SJSA1 (cell line): ENCODE measurements at places on chromosomes 2 and 18. TPM values are rescaled to one million over a fixed set of nuclear protein-coding genes. Genes with fewer than 3 reads are reported as not detected.

The MROH2A gene
- not detected in 2 replicates for total RNA-seq

The TUBA3E gene
- total RNA-seq = not detected in 2 replicates

GRCh38 chr2:33069894-33070651 lies 123.3 kb downstream of the LTBP1 start:
- DNase-seq = peak; percentile 94

GRCh38 chr2:85199698-85200097 lies 66.5 kb downstream of the TCF7L1 start:
- no peak for DNase-seq

DNA sequence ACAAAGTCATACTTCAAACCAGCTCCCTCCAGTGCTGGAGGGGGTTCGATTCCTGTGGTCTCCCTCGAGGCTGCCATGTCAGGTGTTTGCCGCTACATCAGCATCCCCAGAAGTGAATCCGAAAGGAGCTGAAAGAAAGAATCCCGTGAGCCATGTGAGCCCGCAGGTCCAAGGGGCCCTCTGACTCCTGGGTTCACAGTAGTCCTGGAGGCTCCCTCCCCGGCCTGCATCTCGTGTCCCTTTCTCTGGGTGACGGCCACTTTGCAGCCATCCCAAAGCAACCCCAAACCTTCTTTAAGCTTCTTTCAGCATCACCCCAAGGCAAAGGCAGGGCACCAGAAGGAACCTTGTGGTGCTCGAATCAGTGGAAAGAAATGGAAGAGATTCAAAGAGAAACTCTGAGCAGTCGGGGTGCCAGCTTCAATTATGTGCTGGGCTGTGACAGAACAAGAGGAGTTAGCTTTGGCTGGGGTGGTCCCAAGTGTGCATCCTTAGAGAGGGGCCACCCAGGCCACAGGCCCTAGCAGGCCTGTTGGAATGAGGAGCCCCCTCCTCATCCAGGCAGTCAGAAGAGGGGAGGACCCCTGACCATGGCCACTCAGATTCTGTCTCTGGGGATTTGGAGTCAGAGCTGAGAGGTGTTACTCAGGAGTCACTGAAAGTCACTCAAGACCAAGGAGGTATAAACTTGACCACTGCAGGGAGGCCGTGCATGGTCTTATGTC lies 59.7 kb downstream of the CIB4 start:
- DNase-seq = no peak

DNA sequence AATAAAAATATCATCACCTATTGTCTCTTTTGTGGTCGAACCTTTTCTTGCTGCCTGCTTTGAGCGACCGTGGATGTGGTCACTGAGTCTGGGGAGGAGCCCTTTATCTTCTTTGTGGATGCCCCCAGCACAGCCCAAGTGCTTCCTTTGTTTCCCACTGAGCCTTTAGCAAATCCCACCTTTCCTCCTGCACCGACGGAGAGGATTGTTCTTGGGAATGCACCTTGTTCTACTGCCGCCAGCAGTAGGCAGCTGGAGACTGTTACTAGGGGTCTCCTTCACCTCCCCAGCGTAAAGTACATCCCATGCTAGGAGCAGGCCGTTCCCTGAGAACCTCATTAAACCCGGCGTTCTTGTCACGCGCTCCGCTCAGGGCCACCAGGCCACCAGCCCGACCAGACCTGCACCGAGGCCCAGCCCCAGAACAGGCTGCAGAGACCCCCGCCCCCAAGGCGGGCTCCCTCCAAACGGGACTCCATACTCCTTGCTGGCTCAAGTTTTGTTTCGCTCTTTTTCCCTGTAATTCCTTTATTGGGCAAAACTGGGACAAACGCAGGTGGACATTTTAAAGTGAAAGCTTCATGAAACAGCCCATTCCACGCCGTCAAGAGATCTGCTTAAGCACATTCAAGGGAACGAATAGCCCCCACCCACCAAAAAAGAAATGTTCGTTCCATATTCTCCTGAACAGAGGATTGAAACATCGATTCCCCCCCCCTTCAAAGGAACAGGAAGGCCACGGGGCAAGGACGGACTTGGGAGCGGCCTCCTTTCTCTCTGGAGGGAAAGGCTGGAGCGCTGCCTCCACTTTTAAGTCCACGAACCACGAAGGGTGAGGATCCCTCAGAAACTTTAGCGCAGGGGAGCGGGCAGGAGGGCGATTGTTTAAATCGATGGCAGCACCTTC lies 1.1 kb upstream of the MAT2A start:
- peak; percentile 56 for DNase-seq

DNA sequence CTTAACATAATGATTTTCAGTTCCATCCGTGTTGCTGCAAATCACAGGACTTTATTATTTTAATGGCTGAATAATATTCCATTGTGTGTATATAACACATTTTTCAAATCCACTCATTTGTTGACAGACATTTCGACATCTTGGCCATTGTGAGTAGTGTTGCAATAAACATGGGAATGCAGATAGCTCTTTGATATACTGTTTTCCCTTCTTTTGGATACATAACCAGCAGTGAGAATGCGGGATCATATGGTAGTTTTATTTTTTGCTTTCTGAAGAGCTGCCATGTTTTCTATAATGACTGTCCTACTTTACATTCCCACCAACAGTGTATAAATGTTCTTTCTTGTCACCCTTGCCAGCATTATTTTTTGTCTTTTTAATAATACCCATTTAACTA lies 420.3 kb upstream of the CHAC2 start:
- DNase-seq = no peak

GRCh38 chr2:112646791-112647689 lies 1.3 kb downstream of the SLC20A1 start:
- DNase-seq = peak; percentile 40

The GAL3ST2 gene
- not detected in 2 replicates for total RNA-seq

The PROKR1 gene
- total RNA-seq = 0.03 TPM in 1 of 2 replicates, not detected in the other

- no peak for DNase-seq
Measured at GRCh38 chr18:68965817-68966216, 167.9 kb downstream of the CCDC102B start.

- no peak for DNase-seq
Measured at GRCh38 chr2:78476619-78477229, 548.8 kb upstream of the REG3G start.

GRCh38 chr2:18623782-18624181 lies 34.4 kb upstream of the NT5C1B start:
- no peak for DNase-seq

- DNase-seq = no peak
Measured at GRCh38 chr2:197890168-197890567, 85.8 kb downstream of the PLCL1 start.

DNA sequence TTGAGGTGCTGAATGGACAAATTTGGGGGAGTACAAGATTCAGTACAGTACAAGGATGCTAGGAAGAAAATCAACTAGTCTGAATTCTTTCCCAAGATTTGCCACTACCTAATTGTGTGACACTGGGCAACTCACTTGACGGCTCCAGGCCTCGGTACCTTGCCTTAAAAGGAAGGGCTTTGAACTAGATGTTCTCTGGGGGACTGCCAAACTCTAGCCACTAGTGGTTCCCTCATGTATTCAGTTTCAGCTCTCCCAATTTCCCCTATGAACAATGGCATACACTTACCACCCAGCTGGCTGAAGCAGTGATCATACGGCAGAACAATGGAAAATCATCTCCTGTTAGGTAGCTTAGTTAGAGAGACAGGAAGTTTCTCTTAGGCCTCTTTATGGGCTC lies 73.4 kb downstream of the VWC2L start:
- DNase-seq = peak; percentile 9

GRCh38 chr2:101782427-101782792 lies 84.9 kb downstream of the MAP4K4 start:
- DNase-seq = no peak

GRCh38 chr2:181124497-181124896 lies 144.1 kb downstream of the UBE2E3 start:
- DNase-seq = no peak

- peak; percentile 82 for DNase-seq
Measured at GRCh38 chr2:200944467-200945394, 18.7 kb downstream of the ORC2 start.

DNA sequence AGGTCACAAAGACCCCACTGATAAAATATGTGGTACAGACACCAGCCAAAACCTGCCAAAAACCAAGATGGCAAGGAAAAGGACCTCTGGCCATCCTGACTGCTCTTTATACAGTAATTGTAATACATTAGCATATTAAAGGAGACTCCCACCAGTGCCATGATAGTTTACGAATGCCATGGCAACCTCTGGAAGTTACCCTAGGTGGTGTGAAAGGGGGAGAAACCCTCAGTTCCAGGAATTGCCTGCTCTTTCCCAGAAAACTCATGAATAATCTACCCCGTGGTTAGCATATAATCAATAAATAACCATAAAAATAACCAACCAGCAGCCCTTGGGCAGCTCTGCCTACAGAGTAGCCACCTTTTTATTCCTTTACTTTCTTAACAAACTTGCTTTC lies 129.8 kb upstream of the EPB41L3 start:
- no peak for DNase-seq

The IL36G gene
- not detected in 2 replicates for total RNA-seq

The PDCD1 gene
- total RNA-seq = not detected in 2 replicates

DNA sequence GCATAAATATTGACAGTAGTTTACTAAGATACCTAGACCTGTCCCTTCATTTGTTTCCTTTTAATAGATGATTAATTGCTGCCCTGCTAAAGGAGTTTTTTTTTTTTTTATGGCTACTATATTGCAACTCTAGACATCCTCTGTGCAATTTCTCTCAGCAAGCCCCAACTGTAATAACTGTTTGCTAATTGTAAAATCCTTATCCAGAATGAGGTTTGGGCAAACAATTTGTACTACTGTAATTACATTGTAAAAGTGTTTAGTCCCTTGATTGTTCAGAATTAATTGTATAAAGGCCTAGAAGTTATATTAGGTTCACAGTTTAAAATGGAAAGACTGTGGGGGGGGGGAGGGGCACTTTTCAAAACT lies 3.7 kb upstream of the MEIS1 start:
- DNase-seq = no peak

DNA sequence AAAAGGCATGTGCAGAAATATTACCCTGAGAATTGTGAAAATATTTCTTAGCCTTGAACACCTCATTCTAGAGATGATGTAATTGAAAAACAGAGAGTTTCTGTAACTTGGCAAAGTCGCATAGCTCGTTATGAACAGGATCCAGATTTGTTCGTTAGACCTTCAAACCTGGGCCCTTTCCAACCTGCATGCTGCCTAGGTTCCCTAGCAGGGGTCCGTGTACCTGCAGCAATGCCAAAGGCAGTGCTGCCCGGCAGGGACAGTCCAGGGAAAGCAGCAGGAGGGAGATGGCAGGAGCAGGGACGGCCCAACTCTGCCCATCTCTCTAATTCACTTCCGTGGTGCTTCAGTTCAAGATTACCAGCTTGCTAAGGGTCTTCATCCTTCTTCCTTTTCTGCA lies 12.0 kb downstream of the PIEZO2 start:
- no peak for DNase-seq

The C2orf74 gene
- 21.1 and 37.5 TPM in 2 replicates for total RNA-seq

DNA sequence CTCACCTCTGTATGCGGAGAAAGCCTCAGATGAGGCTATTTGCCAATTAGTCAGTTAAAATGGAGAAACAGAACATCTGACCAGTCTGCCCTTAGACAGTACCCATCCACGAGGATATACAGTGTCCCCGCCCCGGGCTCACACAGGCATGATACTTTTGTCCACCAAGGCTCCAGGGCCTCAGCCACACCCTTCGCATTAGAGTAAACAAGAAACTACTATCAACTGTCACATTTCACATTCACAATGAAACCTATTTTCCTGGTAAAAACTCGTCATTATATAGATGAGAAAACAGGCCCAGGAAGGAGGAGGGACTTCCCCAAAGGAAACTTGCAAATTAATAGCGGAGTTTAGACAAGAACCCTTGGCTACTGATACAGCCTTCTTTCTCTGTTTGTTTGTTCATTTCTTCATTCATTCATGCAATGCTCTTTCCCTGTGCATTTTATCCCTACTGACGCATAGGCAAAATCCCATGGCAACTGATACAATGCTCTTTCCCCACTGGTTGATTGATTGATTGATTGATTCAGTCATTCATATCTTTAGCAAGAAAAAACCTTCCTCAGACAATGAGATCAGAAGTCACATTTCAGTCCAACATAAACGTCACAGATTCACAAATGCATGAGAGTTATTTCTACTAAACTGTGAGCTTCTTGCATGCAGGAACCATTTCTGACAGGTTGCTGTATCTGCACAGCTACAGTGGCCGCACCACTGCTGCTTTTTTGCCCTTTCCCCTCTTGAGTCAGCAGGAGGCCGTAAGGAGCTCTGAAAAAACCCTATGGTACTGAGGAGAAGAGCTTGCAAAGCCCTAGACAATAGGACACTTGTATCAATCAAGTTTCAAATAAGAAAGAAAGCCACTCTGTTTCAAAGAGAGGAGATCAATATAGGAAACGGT lies 777.1 kb downstream of the RNF144A start:
- DNase-seq = no peak

DNA sequence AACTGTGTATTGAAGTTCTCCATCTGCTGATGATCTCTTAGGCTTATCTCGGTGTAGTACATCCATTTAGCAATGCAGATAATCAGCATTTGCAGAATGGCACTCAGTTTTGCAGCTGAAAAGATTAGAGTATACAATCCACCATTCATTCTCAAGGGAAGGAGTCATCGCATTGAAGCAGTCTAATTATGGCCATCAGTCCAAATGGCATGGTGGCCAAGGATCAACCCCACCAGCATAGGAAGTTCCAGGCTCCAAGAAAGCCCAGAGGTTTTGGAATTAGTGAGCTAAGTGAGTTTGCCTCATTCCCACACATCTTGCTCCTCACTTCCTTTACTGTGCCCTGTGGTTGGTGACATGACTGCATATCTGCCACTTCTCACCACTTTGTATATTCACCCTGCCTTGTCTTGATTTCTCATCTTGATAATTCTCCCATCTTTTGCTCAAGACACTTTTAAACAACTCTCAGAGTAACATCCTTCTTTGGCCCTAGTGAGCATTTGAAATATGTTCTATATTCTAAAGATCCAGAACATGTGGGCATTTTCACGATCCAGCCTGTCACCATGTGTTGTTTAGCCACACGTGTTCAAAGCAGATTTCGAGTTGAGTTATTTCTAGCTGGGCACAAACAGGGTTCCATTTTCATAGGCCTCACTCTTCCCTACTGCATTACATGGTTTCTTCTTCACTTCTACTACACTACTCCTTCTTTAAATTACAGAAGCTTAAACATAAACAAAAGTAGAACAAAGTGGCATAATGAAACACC lies 1119.8 kb downstream of the TSN start:
- no peak for DNase-seq

DNA sequence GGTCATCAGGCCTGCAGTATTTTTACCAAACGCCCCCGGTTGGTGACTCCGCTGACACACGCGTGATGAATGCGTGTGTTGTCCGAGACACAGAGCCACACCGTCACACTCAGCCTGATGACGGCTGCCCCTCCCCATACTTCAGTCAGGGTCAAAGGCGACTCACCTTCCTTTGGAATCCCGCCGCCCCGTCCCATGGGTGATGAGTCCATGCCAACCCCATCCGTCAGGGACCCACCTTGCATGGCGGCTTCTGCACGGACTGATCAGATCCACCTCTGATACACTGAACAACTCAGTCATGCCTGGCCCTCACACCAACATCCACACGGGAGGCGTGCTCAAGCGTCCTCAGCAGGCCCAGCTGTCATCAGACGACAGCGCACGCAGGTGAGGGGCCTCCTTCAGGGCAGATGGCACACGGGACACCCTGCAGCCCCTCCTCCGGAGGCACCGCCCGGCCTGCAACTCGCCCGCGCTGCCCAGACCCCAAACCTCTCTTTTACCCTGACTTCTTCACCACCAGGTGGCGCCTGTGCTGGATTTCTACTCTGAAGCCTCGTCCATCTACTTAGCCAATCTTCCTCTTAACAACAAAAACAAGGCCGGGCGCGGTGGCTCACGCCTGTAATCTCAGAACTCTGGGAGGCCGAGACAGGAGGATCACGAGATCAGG lies 89.2 kb downstream of the ZNF516 start:
- peak; percentile 31 for DNase-seq
